ENCODE measurements at places on chromosomes 2 and 18.
A peak's percentile ranks its signal among the peaks of the same experiment; 100 is the strongest.

GRCh38 chr2:99605036-99605435 is 115.2 kb upstream of the REV1 start:
- no peak for DNase-seq

- no peak for DNase-seq
These were observed 346.0 kb downstream of the CYRIA start for GRCh38 chr2:16319551-16320121.

DNA sequence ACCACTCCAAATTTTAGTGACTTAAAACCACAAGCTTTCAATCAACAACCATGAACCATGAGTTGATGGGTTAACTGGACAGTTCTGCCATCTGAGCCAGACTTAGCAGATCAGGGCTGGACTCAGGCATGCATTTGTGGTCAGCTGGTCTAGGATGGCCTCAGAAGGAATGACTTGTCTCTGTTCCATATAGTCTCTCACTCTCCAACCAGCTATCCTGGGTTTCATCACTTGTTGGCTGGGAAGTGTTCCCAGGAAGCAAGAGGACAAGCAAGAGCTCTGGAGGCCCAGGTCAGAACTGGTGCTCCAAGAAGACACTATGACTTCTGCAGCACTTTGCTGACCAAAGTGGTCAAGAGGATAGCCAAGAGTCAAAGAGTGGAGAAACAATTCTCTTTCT is 17.5 kb upstream of the MAP3K20 start:
- DNase-seq: no peak

GRCh38 chr18:33720133-33720532 is 142.1 kb downstream of the ASXL3 start:
- no peak for DNase-seq

DNA sequence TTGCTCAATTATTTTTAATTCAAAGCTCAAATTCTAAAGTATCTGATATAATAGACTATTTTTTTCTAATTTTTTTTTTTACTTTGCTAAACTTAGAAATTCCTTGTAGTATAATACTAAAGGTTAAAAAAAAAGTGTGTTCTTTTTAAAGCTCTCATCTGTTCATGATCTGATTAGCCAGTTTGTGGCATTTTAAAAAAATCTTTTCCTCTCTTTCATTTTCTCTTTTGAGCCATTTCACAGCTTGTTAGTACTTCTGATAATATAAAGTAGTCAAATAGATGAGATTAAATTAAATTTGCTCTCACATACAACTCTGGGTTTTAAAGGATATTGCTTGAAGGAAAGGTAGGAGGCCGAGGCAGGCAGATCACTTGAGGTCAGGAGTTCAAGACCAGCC is 40.7 kb upstream of the NEMP2 start:
- DNase-seq: no peak

DNA sequence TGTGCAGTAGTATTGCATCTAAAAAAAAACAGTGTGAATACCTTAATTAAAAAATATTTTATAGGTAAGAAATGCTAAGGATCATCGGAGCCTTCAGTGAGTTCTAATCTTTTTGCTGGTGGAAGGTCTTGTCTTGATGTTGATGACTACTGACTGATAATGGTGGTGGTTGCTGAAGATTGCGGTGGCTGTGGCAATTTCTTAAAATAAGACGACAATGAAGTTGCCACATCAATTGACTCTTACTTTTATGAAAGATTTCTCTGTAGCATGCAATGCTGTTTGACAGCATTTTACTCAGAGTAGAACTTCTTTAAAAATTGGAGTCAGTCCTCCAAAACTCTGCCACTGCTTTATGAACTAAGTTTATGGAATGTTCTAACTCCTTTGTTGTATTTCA is 36.2 kb downstream of the GLS start:
- DNase-seq: no peak

DNA sequence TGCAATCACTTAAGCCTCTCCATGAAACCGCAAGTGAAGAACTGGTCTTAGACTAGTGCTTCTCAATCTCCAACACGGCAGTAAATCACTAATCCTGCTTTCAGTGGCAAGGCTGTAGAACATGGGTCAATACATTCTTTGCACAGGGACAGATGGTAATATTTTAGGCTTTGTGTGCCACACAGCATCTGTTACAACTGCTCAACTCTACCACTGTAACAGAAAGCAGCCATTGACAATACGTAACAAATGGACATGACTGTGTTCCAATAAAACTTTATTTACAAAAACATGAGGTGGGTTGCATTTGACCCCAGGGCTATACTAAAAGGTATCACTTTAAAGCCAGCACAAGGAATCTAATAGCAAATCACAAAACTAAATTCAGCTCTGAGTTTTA is 51.1 kb downstream of the RNF152 start:
- DNase-seq: no peak

GRCh38 chr2:180927030-180927686 is 53.2 kb upstream of the UBE2E3 start:
- DNase-seq: peak; percentile 6

DNA sequence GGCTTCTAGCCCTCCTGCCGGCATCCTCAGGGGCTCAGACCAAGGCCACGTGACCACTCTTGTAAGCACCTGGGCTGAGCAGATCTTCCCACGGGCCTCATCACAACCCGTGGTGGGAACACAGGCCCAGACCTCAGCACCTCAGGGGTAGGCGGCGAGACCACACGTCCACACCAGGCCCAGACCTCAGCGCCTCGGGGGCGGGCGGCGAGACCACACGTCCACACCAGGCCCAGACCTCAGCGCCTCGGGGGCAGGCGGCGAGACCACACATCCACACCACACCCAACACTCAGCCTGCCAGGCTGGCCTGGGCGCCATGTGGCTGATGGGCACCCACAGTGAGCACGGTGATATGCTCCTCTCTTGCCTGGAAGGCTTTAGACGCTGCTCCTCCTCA is 334.4 kb upstream of the SALL3 start:
- no peak for DNase-seq

- no peak for DNase-seq
These were observed 21.2 kb downstream of the CABYR start for GRCh38 chr18:24160086-24160485.

DNA sequence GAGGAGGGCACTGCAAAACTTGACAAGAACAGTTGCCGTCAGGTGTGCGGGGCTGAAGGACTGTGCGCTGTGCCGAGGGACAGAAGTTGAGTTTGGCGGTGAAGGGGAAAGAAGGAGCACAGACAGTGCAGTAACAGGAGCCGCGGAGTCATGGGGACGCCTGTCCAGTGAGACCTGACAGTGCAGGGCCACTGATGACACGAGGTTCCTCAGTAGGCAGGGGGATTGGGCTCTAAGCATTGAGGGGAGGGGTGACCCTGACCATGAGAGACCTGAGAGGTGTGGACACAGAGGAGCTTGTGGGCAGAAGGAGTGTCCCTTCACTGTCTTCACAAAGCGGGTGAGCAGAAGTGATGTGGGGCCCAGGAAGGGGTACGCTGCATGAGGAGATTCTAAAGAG is 104.8 kb downstream of the MTCL1 start:
- no peak for DNase-seq

GRCh38 chr2:36441065-36441625 is 85.6 kb downstream of the CRIM1 start:
- DNase-seq: no peak

DNA sequence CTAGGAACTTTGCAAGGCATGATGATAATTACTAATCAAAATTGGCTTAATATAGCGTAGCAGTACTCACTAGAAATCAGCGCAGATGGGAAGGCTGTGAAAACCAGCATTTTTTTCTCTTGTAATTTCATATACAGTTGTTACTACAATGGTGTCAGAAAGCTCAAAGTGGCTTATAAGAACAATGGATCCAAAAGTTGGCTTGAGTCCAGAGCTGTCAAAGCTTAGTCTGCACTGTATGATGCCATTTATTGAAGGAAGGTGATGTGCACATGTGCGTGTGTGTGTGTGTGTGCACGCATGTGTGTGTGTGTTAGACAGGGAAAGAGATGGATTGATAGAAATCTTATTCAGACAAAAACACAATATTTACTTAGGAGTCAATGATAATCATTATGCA is 341.3 kb downstream of the TGIF1 start:
- no peak for DNase-seq

DNA sequence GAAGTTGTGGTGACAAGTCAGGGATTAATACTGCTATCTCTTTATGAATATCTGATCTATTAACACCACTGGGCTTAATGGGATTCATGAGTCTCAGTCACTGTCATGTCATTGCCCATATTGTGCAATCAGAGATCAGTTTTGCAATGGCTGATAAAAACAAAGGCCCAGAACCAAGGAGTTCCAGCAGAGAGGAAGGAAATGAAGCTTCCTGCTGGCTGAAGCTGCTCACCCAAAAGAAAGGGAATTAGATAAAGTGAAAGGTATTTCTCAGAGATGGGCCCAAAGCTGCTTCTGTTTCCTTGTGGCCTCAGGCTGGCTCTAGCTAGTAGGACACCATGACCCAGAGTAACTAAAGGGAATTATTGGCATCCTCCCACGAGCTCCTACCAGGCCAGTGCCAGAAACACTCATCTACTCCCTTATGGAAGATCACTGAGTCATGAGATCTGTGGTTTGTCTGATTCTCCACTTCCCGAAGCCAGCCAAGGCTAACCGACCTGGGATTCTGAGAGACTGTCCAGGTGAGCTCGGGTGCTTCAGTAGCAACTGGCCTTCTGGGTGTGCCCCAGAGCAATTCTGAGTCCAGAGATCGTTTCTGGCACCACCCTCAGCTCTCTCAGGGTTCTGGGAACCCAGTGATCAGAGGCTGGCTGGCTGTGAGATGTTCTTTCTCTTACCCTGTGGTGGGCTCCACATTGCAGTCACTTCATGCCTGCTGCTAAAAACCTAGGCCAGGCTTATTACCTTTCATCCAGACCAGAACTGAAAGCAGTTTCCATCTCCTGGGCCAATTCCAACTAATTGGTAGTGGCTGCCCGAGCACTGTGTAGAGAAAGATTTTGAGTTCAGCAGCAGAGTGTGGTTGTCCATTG is 129.5 kb upstream of the PELI1 start:
- DNase-seq: peak; percentile 96

DNA sequence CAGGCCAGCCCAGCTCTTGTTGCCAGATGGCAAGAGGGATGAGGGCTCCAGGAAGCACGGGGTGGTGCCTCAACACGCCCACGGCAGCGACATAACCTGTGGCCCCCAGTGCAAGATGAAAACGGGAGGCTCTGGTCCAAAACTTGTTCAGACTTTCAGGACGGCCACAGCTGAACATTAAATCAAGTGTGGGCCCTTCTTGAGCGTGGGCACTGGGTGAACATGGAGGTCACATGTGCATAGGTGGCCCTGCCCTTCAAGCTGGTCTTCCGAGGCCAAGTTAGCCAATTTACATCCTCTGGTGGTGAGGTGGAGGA is 77.5 kb downstream of the NDUFA10 start:
- no peak for DNase-seq

GRCh38 chr18:49850636-49851035 is 37.3 kb upstream of the ACAA2 start:
- DNase-seq: no peak

GRCh38 chr2:230874456-230874855 is 9.7 kb downstream of the ITM2C start:
- DNase-seq: no peak

- DNase-seq: peak; percentile 61
These were observed 777 bp downstream of the MOCOS start for GRCh38 chr18:36187826-36188721.

GRCh38 chr2:177489719-177490301 is 97.2 kb downstream of the AGPS start:
- DNase-seq: peak; percentile 29

- DNase-seq: no peak
These were observed 12.7 kb upstream of the DUSP2 start for GRCh38 chr2:96157649-96158553.

DNA sequence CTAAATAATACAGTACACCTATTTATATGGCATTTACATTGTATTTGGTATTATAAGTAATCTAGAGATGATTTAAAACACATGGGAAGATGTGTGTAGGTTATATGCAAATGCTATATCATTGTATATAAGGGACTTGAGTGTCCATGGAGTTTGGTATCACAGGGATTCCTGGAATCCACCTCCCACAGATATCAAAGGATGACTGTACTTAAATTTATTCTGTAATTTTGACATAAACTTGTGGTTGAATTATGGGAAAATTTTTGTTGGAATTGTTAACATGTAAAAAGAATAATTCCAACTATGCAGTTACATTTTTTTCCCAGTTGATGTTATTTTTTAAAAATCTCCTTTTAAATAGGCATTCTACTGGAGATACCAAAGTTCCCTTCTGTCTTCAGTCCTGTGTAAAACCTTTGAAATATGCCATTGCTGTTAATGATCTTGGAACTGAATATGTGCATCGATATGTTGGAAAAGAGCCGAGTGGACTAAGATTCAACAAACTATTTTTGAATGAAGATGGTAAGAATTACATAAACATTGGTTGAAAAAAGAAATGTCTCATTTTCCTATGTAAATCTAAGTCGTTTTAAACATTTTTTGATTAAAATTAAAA is 24.1 kb downstream of the GLS start:
- DNase-seq: no peak

DNA sequence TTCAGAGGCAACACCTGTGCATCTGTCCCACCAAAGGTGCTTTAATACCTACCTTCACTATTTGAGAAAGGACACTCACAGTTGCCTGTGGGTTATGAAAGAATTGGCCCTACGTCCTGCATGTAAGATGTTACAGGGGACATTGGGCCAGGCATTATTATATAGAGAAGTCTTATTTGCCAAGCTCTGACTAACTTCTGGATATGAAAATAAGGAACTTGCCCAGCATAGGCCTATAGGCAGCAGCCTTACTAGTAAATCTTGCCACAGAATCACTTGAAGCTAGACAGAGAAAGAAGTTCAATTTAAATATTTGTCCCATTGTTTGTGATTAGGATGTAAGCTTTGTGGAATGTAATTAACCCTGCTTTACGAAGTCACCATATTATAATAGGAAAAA is 41.7 kb downstream of the NLRC4 start:
- no peak for DNase-seq

DNA sequence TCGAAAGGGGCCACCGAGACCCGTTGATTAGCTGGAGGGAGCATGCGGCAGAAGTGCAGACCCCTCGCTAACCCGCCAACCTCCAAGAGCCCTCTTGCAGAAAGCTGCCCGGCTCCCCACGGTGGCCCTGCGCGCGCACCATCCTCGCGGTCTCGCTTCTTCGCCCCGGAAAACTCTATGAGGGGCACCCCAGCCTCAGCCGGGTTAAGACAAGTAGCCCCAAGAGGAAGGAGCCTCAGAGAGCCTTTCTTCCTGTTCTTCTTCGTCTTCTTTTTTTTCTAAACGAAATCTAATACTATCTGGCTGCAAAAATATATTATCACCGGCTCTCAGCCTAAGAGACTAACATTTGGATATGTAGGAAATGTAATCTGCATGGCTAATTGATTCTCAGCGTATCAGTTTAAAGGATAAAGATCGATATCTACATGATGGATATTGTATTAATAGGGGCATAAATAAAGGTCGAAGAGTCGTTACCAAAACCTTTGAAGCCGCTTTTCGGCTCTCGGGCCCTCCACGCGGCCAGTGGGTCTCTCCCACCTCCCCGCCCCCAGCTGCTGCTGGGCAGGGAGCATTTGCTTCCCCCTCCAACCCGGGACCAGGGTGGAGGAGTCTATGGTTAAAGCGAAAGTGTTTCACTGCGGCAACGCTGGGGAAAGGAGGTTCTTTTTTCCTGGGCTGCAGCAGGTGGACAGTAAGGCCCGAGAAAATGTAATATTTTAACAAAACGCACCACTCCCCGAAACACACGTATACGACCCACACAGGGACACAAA is 6.1 kb upstream of the PAX3 start:
- peak; percentile 59 for DNase-seq

- DNase-seq: peak; percentile 3
These were observed 294.3 kb upstream of the KCNH7 start for GRCh38 chr2:163132850-163133249.

- DNase-seq: peak; percentile 58
These were observed 67.3 kb downstream of the NCKAP5 start for GRCh38 chr2:133500917-133501316.
